Trophoblast cell (in vitro differentiated cells and primary cell): ENCODE measurements at places on chromosomes 2 and 18.

DNA sequence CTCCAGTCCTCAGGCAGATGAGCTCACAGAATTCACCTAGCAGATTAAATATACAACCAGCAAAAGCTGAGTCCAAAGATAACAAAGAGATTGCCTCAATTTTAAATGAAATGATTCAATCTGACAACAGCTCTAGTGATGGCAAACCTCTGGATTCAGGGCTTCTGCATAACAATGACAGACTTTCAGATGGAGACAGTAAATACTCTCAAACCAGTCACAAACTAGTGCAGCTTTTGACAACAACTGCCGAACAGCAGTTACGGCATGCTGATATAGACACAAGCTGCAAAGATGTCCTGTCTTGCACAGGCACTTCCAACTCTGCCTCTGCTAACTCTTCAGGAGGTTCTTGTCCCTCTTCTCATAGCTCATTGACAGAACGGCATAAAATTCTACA lies 86.0 kb downstream of the PTRHD1 start:
- no peak overlapping the region for H3K4me3 ChIP-seq
- H3K27ac ChIP-seq, result no peak overlapping the region
- no peaks in the 10 kb centered on the region for H3K36me3 ChIP-seq
- no peak for DNase-seq

- no peaks in the 10 kb centered on the region for H3K36me3 ChIP-seq
- peaks cover 8% of the 10 kb centered on the region for H3K4me1 ChIP-seq
- peak; percentile 60 for DNase-seq
- H3K4me3 ChIP-seq, result no peak overlapping the region
- H3K27ac ChIP-seq, result no peak overlapping the region
Observed at GRCh38 chr2:1791006-1791605, 46.8 kb upstream of the PXDN start.

- peak overlapping the region; percentile 62 for H3K27ac ChIP-seq
- H3K4me3 ChIP-seq, result peak overlapping the region; percentile 93
- peak; percentile 63 for DNase-seq
- no peaks in the 10 kb centered on the region for H3K36me3 ChIP-seq
Observed at GRCh38 chr18:12656938-12657683, 796 bp downstream of the SPIRE1 start.

DNA sequence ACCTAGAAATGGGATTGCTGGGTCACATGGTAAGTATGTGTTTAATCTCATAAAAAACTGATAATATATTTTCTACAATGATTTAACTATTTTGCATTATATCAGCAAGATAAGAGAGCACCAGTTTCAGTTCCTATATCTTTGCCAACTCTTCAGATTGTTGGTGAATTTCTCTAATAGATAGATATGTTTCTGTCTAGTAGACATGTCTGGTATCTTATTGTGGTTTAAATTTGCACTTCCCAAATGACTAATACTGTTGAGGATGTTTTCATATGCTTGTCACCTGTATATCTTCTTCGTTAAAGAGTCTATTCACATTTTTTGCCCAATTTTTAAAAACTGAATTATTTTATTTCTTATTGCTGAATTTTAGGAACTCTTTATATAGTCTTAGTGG lies 113.8 kb upstream of the UXS1 start:
- H3K27me3 ChIP-seq, result no peaks in the 10 kb centered on the region
- no peak for DNase-seq

DNA sequence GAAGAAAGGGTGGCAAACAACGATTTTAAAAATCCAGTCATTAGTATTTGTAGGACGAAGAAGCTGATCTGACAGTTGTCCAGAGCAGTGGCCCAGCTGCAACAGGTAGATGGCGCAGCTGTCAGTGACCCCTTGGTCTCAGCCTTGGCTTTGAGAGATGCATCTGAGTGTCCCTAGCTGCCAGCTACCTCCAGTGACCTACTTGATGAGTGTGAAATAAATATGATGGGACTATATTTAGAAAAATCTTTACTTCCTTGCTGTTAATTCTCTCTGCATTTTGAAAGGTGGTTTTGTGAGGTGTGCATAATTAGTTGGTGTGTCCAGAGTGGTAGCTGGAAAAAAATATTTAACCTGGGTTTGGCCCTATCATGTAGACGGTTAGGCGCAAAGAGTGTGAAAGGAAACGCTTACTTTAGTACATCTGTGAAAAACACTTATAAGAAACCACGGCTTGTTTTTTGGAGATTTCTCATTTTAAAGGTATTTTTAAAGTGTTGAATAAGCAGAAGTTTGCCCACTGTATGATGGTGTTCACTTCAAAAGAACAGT lies 963 bp downstream of the INPP1 start:
- H3K4me3 ChIP-seq, result peak overlapping the region; percentile 79
- no peaks in the 10 kb centered on the region for H3K4me1 ChIP-seq
- no peaks in the 10 kb centered on the region for H3K36me3 ChIP-seq
- peak overlapping the region; percentile 23 for H3K27ac ChIP-seq
- peak; percentile 45 for DNase-seq

GRCh38 chr2:207747653-207748560 lies 21.8 kb downstream of the FZD5 start:
- peaks cover 17% of the 10 kb centered on the region for H3K36me3 ChIP-seq
- H3K4me3 ChIP-seq, result no peak overlapping the region
- no peak for DNase-seq
- no peaks in the 10 kb centered on the region for H3K27me3 ChIP-seq
- no peaks in the 10 kb centered on the region for H3K4me1 ChIP-seq

- DNase-seq, result peak; percentile 28
- no peaks in the 10 kb centered on the region for H3K27me3 ChIP-seq
- no peak overlapping the region for H3K4me3 ChIP-seq
- no peaks in the 10 kb centered on the region for H3K36me3 ChIP-seq
Observed at GRCh38 chr2:19104503-19104902, 253.9 kb downstream of the OSR1 start.

- no peaks in the 10 kb centered on the region for H3K36me3 ChIP-seq
- no peaks in the 10 kb centered on the region for H3K27me3 ChIP-seq
- H3K4me1 ChIP-seq, result no peaks in the 10 kb centered on the region
Observed at GRCh38 chr2:15251753-15252152, 309.4 kb downstream of the NBAS start.

DNA sequence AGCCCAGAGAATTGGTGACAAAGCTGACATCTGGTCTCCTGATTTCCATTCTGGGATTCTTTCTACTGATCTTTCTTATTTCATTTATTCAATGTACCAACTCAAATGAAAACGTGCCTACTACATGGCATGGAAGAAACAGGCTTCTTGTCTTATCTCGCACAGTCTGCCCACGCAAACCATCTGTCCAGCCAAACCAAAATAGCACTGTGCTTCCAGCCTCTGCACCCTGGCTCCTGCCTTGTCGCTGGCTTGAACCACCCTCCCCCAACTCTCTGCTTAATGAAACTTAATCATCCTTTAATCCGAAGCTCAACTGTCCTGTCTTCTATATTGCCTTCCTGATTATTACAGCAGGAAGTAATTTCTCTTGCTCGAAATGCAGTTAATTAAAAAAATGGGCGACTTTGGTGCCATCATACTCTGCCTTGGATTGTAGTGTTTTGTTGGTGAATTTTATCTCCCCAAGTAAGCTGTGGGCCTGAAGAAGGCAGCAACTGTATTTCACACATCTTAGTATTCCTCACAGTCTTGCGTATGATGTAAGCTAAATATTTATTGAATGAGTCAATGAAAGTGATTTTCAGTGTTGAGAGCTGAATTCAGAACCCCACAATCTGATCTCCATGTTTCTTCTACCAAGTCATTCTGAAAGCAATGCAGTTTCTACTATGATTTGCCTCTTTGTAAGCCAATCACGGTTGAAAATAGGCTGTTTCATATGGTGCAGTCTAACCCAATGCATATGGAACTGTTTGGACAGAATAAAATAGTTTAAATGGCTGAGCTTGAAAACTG lies 190.8 kb downstream of the TMEM247 start:
- no peaks in the 10 kb centered on the region for H3K27me3 ChIP-seq
- DNase-seq, result no peak
- H3K27ac ChIP-seq, result no peak overlapping the region
- H3K4me1 ChIP-seq, result no peaks in the 10 kb centered on the region
- H3K36me3 ChIP-seq, result no peaks in the 10 kb centered on the region

- no peak for DNase-seq
- no peak overlapping the region for H3K4me3 ChIP-seq
- H3K27ac ChIP-seq, result no peak overlapping the region
- H3K4me1 ChIP-seq, result no peaks in the 10 kb centered on the region
Observed at GRCh38 chr18:32801228-32801627, 28.4 kb upstream of the KLHL14 start.
